Endothelial cell of umbilical vein (primary cell): ENCODE measurements at places on chromosomes 1 and 21.
A peak's percentile ranks its signal among the peaks of the same experiment; 100 is the strongest.

GRCh38 chr1:100627054-100627716, 89.2 kb downstream of the GPR88 start:
- DNase-seq: peak; percentile 76

DNA sequence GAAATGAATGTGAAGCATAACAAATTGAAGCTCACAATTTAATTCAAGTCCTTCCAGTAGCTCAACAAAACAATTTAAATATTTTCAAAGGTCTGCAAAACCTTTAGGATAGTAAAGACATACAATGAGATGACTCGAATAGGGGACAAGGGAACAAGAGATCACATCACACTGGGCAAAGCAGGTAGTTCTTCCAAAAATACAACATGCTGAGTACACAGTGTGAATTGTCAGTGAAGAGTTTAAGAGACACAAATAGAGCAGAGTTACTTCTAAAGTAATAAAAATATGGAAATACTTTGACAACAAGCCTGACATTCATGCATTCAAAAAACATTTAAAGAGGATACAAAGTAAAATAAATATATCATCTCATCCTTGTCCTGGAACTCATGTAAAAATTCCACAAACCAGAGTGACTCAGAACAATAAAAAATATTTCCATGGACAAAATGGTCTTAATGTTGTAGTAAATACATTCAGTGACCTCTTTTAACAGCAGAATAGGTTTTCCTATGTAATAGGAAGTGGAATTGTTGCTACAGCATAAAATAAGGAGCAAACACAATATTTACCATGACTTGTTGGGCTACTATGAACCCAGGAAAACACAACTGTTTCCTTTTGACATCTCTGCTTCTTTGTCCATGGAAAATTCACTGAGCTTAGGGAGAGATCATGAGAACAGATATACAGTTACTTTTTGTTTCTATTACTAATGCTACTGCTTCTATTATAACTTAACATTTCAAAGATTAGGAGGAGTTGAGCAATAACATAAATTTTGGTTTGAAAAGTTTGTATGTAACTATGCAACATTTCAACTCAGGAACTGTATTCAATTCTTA, 83.7 kb upstream of the BCL10 start:
- peak; percentile 94 for DNase-seq

GRCh38 chr1:205228093-205228521, 361 bp downstream of the TMCC2 start:
- DNase-seq: no peak

GRCh38 chr21:28018741-28019669, 973.7 kb downstream of the LTN1 start:
- no peak for DNase-seq

GRCh38 chr1:224683936-224684335, 67.8 kb downstream of the CNIH3 start:
- DNase-seq: no peak

DNA sequence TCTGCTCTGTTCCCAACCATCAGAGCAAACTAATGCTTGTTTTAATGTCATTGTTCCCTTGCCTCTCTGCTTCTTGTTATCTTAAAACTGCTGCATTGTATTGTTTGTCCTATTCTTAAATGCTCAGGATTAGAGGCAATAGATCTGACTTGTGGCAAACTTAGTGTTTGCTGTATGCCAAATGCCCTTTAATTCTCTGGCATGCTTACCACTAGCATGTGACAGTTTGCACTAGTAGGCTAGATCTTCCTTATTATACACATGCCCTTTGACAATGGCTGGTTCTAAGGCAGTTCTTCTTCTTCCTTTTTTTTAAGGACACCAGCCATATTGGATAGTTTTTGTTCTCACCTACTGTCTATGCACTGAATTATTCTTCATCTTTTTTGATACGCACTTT, 30.1 kb downstream of the PALMD start:
- no peak for DNase-seq

DNA sequence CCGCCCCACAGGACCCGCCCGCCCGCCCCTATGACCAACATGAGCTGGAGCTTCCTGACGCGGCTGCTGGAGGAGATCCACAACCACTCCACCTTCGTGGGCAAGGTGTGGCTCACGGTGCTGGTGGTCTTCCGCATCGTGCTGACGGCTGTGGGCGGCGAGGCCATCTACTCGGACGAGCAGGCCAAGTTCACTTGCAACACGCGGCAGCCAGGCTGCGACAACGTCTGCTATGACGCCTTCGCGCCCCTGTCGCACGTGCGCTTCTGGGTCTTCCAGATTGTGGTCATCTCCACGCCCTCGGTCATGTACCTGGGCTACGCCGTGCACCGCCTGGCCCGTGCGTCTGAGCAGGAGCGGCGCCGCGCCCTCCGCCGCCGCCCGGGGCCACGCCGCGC, 7.9 kb upstream of the IBA57 start:
- no peak for DNase-seq

GRCh38 chr1:115115521-115116161, 26.3 kb upstream of the TSPAN2 start:
- no peak for DNase-seq

DNA sequence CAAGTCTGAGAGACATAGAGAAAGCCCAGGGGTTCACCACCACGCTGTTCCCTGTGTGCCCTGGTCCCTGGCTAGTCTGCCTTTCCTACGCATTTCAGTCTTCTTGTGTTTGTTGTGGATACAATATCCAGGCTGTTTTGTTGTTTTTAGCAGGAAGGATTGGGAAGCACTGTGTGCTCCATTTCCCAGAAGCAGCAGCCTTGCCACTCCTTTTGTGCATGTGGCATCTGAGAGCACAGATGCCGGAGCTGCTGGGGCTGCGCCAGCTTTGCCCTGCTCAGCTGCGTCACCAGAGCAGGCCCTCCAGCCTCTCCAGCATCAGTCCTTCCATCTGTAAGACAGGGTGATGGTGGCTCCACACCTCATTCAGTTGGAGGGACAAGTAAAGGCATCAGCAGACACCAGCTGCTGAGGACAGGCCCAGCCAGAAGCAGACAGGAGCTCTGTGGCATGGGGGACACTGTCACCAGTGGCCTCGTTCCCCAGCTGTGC, 94.4 kb upstream of the COL6A1 start:
- DNase-seq: no peak

DNA sequence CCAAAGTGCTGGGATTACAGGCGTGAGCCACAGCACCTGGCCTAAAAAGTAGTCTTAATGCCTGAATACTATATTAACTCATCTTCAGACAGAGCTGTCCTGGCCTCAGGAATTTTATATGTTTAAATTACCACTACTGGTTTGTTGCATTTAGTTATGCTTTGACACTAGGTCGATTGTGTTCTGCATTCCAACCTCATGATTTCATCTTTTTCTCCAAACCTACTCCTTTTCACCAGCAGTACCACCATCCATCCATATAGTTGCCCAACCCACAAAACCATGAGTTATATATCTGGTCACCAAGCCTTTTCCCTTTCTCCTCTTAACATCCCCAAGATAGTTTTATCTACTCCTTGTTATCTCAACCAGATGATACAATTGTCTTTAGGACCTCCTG, 22.6 kb downstream of the FMO5 start:
- no peak for DNase-seq
